ENCODE measurements at places on chromosomes 2 and 18. TPM values are rescaled to one million over a fixed set of nuclear protein-coding genes. Genes with fewer than 3 reads are reported as not detected.

DNA sequence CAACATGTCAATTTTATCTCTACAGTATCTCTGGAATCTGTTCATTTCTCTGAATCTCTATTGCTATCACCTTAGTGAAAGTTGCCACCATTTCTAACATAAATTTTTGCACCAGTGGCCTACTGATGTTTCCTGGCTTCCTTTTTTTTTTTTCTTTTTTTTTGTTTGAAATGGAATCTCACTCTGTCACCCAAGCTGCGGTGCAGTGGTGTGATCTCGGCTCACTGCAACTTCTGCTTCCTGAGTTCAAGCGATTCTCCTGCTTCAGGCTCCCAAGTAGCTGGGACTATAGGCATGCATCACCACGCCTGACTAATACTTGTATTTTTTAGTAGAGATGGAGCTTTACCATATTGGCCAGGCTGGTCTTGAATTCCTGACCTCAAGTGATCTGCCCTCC lies 35.1 kb downstream of the KCNJ13 start:
- no peaks in the 10 kb centered on the region for H3K4me1 ChIP-seq
- H3K27ac ChIP-seq, result no peak overlapping the region
- no peak for DNase-seq

DNA sequence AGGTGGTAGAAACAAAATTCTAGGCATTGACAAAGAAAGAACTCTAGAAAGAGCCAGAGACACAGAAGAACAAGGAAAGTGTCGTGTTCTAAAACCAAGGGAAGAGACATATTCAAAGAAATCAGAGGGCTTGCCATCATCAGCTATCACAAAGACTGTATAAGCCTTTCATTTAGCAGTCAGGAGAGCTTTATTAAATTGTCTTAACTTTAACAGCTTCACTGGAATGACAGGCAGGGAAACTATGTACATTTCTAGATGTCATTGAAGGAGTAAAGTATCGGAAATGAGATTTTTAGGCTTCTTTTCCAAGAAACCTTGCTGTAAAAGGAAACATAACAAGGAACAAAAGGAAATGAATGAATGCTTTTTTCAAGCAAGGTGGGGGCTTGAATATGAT lies 15.8 kb downstream of the KYNU start:
- H3K27ac ChIP-seq, result no peak overlapping the region
- no peaks in the 10 kb centered on the region for H3K27me3 ChIP-seq
- no peak overlapping the region for H3K4me3 ChIP-seq
- no peaks in the 10 kb centered on the region for H3K4me1 ChIP-seq
- no peak for DNase-seq
- no peaks in the 10 kb centered on the region for H3K36me3 ChIP-seq

GRCh38 chr18:22813648-22814328 lies 119.3 kb upstream of the RBBP8 start:
- no peak for DNase-seq
- no peaks in the 10 kb centered on the region for H3K27me3 ChIP-seq
- no peaks in the 10 kb centered on the region for H3K36me3 ChIP-seq
- H3K27ac ChIP-seq, result no peak overlapping the region
- no peak overlapping the region for H3K4me3 ChIP-seq

- no peak overlapping the region for H3K4me3 ChIP-seq
- peak overlapping the region; percentile 27 for H3K27ac ChIP-seq
- no peaks in the 10 kb centered on the region for H3K36me3 ChIP-seq
- DNase-seq, result peak; percentile 89
Measured at GRCh38 chr18:48222118-48222517, 187.1 kb downstream of the ZBTB7C start.

The CHRNG gene
- not detected for total RNA-seq

GRCh38 chr2:37244017-37244416 lies 12.6 kb downstream of the NDUFAF7 start:
- peaks cover 27% of the 10 kb centered on the region for H3K36me3 ChIP-seq
- H3K27ac ChIP-seq, result no peak overlapping the region
- no peaks in the 10 kb centered on the region for H3K4me1 ChIP-seq
- no peaks in the 10 kb centered on the region for H3K27me3 ChIP-seq
- DNase-seq, result no peak

- peaks cover 10% of the 10 kb centered on the region for H3K4me1 ChIP-seq
- no peak overlapping the region for H3K4me3 ChIP-seq
- H3K27me3 ChIP-seq, result no peaks in the 10 kb centered on the region
- no peak overlapping the region for H3K27ac ChIP-seq
Measured at GRCh38 chr2:170147576-170147975, 30.4 kb upstream of the MYO3B start.

The COX7A2L gene
- 98.7 TPM for total RNA-seq

DNA sequence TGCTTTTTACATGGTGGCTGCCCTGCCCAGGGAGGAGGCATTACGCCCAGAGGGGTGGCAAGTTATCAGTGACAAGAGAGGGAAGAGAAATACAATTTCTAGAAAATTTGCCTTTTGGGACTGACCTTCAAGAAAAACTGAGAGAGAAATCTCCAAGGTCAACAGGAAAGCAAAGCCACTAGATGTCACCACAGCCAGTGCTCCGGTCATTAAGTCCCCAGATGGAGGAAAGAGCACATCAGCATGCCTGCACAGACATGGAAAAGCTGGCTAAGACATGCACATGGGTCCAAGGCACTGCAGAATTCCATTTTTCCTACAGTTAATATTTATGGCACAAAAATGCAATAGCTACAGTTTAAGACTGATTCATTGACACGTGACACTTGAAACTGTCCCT lies 21.0 kb downstream of the FHL2 start:
- H3K36me3 ChIP-seq, result no peaks in the 10 kb centered on the region
- peak overlapping the region; percentile 17 for H3K27ac ChIP-seq
- DNase-seq, result no peak
- H3K27me3 ChIP-seq, result no peaks in the 10 kb centered on the region

DNA sequence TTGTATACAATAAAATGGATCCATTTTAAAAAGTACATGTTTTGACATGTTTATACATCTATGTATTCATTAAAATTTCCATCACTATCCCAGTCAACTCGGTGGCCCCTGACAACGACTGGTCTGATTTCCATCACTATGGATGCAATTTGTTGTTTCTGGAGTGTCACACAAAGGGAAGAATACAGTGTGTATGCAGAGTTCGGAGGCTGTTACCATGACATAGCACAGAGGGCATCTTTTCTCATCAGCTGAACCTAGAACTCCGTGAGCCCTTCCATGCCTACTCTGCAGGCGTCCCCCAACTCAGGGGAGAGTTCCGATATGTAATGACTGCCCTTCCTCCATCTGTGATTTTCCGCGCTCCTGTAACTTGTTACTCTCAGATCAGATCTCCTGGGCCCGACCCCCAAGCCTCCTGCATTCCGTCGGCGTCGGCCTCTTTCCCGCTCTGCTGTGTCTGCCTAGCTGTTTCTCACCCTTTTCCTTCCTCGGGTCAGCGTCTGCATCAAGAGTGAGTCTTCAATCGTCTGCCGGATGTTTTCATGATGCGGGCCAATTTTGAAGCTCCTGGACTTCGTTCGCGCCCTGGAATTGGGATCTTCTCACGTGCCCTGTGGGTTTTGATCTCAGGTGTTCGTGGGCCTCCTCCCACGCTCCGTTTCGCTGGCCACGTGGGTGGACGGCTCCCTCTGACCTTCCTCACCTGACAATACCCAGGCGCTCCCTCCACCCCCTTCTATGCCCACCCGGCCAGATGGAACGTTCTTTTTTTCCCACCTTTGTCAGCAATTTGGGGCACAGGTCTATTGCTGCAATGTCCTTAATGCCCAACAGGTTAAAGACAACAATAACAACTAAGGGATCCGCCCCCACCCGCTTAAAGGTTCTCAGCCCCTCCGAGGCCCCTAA lies 161.0 kb downstream of the TWIST2 start:
- no peak for DNase-seq
- no peak overlapping the region for H3K4me3 ChIP-seq
- no peaks in the 10 kb centered on the region for H3K27me3 ChIP-seq
- no peaks in the 10 kb centered on the region for H3K4me1 ChIP-seq
- no peaks in the 10 kb centered on the region for H3K36me3 ChIP-seq
- no peak overlapping the region for H3K27ac ChIP-seq

DNA sequence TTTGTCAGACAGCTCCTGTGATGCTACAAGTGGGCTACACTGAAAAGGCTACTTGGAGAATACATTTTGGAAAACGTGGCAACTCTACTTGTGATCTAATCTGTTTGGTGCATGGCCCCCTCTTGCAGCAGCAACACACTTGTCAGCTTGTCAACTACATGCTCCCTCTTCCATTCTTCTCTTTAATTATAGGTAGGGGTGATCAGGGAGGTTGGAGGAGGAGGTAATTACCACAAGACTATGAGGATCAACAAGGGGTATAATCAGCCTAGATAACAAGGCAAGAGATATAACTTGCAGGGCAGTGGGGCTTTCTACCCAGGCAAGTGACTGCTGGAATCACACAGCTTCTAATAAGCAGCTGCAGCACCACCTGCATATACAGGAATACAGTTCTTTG lies 104.9 kb downstream of the ACVR1 start:
- DNase-seq, result no peak
- H3K4me1 ChIP-seq, result no peaks in the 10 kb centered on the region
- no peak overlapping the region for H3K27ac ChIP-seq
- peaks cover 17% of the 10 kb centered on the region for H3K36me3 ChIP-seq
- H3K4me3 ChIP-seq, result no peak overlapping the region

DNA sequence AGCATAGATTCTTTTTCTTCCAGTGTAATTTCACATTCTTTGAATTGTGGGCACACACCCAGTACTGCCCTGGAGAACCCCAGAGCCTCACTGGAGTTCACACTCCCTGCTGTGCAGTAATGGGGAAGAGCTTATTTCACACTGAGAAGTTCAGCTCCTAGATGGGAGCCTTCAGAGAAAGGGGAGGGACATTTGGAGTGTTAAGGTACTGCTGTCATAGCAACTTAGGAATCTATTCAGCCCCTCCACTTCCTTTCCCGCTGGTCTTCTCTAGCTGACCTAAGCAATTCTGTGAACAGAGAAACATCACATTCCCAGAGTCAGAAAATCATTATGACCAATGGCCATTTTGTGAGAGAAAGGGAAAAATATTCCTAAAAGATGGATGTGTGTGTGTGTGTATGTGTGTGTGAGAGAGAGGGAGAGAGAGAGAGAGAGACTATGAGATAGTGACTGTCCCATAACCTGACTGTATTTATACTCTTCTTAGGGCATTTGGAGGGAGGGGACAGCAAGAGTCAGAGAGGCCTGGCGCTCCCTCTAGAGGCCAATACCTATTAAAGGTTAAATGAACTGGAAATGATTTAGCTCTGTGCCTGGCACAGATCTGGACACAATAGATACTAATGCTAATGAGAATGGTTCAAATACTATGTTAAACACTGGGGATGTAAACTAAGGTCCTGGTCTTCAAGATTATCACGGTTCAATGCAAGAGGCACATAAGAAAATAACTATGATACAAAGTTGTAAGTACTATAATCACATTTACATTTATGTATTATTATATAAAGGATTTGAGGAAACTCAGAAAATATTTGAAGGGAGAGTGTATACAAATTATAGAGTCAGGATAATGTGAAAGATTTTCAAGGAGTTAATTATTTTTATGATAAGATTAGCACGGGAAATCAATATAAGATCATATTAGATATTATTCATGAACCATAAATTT lies 41.5 kb upstream of the RPE start:
- no peaks in the 10 kb centered on the region for H3K27me3 ChIP-seq
- peaks cover 7% of the 10 kb centered on the region for H3K4me1 ChIP-seq
- H3K4me3 ChIP-seq, result no peak overlapping the region
- H3K27ac ChIP-seq, result no peak overlapping the region

GRCh38 chr2:23373666-23374065 lies 11.3 kb upstream of the KLHL29 start:
- H3K27me3 ChIP-seq, result no peaks in the 10 kb centered on the region
- no peak overlapping the region for H3K27ac ChIP-seq
- DNase-seq, result no peak
- no peaks in the 10 kb centered on the region for H3K4me1 ChIP-seq
- no peaks in the 10 kb centered on the region for H3K36me3 ChIP-seq

DNA sequence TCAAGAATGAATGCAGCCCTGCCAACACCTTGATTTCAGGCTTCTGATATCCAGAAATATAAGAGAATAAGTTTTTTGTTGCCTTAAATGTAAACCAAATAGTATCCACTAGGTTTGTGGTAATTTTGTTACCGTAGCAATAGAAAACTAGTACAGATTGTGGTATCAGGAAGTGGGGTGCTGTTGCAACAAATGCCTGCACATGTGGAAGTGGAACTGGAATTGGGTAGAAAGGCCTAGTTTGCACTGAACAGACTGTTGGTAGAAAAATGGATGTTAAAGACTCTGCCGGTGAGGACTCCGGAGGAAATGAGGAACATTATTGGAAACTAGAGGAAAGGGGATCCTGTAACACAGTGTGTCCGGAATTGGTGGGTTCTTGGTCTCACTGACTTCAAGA lies 145.8 kb upstream of the MGAT5 start:
- no peaks in the 10 kb centered on the region for H3K27me3 ChIP-seq
- no peak for DNase-seq
- no peak overlapping the region for H3K4me3 ChIP-seq
- H3K27ac ChIP-seq, result no peak overlapping the region
- H3K36me3 ChIP-seq, result no peaks in the 10 kb centered on the region

The HYCC2 gene
- total RNA-seq, result 19.8 TPM

DNA sequence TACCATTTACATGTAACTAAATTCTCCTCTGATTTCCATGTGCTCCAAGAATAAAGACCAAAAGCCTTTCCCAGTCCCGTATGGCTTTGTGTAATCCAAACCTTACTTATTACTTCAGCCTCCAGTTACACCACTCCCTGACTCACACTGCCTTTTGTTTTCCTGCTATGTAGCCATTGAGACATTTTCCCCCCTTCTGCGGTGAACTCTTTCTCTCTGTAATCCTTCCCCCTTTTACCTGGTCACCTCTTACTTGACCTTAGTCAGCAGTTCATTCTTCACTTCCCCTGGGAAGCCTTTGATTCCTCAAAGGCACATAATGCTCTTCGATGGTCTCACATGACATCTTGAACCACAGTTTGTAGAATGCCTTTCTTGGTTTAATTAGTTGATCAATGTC lies 256.0 kb upstream of the FANCL start:
- H3K4me1 ChIP-seq, result no peaks in the 10 kb centered on the region
- no peak overlapping the region for H3K27ac ChIP-seq
- DNase-seq, result no peak
- no peaks in the 10 kb centered on the region for H3K27me3 ChIP-seq
- H3K36me3 ChIP-seq, result no peaks in the 10 kb centered on the region

The MC5R gene
- total RNA-seq, result not detected

- no peaks in the 10 kb centered on the region for H3K27me3 ChIP-seq
- no peaks in the 10 kb centered on the region for H3K4me1 ChIP-seq
- no peak overlapping the region for H3K27ac ChIP-seq
- H3K36me3 ChIP-seq, result no peaks in the 10 kb centered on the region
- no peak for DNase-seq
Measured at GRCh38 chr2:12352889-12353288, 363.8 kb upstream of the TRIB2 start.

DNA sequence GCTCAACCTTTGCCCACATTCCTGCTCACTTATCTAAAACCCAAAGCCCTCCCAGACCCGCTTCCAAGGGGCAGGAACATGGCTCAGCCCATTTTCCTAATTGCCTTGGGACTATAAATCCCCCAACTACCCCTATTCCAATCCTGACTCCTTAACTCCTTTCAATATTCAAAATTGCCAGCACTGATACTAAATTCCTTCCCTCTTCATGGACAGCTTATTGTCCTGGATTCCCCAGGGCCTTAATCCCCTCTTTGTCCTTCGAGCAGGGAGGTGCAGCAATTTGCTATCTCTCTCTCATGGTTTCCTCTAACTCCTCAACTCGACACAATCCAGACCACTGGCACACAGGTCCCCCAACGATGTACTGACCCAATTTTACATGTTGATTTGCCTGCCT lies 99.1 kb downstream of the SLC25A12 start:
- H3K4me3 ChIP-seq, result no peak overlapping the region
- no peak overlapping the region for H3K27ac ChIP-seq
- DNase-seq, result no peak

The SNTG2 gene
- total RNA-seq, result 11.3 TPM

Measured in thyroid gland (tissue), 4 donors.